Anterior cingulate cortex (tissue), 58 donors: ENCODE measurements at places on chromosomes 11 and 22.

- no peak for DNase-seq
Observed at GRCh38 chr11:118633319-118633690, 25.9 kb downstream of the PHLDB1 start.

DNA sequence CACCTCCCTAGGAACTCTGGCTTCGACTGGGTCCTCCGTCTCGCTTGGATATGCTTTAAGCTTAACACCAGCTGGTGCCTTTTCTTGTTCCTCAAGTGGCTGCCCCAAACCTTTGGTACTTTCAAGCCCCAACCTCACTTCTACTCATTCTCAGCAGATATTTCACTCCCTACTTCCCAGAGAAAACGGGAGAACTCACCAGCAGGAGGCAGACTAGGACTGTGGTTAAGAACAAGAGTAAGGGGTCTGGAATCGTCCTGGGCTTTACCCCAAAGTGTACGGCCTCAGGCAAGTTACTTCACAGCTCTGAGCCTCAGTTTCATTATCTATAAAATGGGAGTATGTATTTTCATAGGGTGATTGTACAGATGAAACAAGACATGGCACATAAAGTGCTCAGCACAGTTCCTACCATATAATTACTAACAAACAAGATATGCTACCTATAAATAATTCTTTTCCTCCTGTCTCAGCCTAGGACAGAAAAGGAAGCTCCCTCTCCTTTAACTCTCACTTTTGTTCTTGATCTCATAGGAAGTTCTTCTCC lies 37.8 kb downstream of the PAMR1 start:
- no peak for DNase-seq

DNA sequence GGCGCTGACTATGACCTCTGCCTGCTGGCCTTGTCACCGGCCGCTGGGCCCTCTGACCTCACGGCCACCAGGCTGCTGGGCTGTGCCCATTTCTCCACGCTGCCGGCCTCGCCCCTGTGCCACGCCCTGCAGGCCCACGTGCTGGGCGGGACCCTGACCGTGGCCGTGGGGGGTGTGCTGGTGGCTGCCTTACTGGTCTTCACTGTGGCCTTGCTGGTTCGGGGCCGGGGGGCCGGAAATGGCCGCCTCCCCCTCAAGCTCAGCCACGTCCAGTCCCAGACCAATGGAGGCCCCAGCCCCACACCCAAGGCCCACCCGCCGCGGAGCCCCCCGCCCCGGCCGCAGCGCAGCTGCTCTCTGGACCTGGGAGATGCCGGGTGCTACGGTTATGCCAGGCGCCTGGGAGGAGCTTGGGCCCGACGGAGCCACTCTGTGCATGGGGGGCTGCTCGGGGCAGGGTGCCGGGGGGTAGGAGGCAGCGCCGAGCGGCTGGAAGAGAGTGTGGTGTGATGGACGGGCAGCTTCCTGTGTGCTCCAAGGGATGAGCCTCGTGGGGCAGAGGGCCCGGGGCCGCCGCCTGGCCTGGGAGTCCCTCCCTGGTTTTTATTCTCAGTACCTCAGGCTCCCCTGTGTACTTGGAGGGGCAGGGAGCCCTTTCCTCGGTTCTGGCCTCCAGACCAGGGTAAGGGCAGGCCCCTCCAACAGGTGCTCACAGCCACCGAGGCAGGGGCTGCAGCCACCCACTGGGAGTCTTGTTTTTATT lies 3.0 kb downstream of the LRFN4 start:
- DNase-seq, result no peak

- no peak for DNase-seq
Observed at GRCh38 chr11:93753241-93753640, 11.8 kb downstream of the C11orf54 start.

- DNase-seq, result no peak
Observed at GRCh38 chr11:124751741-124752470, at the start of gene VSIG2. VSIG2 (minus strand) TSS chr11:124752255; CDS start chr11:124752137, 118 bp downstream.

- no peak for DNase-seq
Observed at GRCh38 chr11:121958323-121958970, 157.6 kb downstream of the BLID start.

DNA sequence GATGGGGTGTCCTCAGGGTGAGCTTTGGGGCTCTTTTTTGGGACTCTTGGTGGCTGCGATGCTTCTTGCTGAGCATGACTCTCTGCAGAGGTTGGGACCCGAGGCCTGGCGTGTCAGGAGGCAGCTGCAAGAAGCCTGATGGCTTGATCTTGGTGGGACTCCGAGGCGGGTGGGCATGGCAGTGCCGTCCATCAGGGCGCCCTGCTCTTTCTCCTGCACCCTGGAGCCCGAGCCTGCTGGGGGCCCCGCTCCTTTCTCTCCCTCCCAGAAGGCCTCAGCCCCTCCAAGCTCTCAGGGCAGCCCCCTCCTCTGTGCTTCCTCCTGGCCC lies 432.7 kb downstream of the TBC1D22A start:
- no peak for DNase-seq

DNA sequence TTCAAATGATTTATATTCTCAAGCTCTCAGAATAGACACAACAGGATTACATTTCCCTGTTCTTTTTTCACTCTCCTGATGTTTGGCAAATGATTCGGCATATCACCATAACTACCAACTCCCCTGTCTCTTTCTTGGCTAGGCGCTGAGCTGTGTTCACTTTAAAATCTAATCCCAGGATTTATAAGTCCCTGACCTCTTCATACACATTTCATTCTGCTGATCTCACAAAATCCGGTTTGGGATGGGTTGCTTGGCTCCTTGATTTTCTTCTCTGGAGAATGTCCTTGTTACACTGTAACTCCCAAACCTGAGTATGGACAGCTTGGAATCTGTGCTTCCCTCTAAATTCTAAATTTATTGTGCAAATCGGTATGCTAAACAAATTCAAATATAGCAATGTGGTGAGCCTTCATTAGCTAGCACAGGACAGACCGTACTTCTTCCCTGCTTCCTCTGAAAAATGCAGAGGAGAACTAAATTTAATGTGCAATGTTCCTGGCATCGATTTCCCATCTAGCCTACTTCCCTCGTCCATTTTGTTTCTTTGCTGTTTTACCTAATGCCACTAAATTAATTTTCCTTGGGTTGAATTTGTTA lies 858.5 kb upstream of the FAT3 start:
- DNase-seq, result peak; percentile 3

GRCh38 chr11:63491636-63492372 lies 837 bp upstream of the PLAAT5 start:
- no peak for DNase-seq

- no peak for DNase-seq
Observed at GRCh38 chr11:70734379-70734778, 336.1 kb downstream of the CTTN start.
